Activated T-helper 1 cell treated with anti-CD3 and anti-CD28 coated beads, Interleukin-2, amount 50 U/mL, for 16 hours (primary cell): ENCODE measurements at places on chromosomes 6 and 20.

GRCh38 chr6:85983032-85983659 is 340.5 kb upstream of the SYNCRIP start:
- no peak for DNase-seq

GRCh38 chr6:50087231-50087954 is 37.7 kb upstream of the DEFB112 start:
- no peak for DNase-seq

DNA sequence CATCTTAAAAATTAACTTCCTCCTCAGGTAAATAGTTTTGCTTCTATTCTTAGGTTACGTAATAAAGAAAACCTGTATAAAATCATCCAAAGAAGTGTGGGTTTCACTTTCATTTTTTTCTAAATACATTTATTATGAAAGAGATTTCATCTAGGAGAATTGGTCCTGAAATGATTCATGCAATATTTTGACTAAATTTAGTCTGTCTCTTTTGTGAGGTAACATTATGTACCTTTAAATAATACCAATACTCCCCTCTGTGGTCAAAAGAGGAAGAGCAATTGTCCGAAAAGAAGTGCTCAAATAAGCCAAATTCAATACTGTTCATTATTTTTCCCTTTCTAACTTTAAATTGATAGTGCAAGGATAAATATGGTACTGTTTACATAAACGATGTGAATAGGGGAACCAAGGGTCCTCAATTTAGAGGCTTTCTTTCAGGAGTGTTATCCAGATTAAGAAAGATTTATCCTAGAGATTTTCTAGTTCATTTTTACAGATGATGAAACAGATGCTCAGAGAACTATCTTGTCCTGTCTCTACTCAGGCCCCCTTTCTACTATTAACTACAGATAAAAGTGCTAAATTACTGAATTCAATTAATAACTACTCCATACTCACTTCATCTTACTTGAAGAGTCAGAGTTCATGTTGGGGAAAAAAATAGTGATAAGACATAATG is 26.2 kb downstream of the CYP39A1 start:
- no peak for DNase-seq

DNA sequence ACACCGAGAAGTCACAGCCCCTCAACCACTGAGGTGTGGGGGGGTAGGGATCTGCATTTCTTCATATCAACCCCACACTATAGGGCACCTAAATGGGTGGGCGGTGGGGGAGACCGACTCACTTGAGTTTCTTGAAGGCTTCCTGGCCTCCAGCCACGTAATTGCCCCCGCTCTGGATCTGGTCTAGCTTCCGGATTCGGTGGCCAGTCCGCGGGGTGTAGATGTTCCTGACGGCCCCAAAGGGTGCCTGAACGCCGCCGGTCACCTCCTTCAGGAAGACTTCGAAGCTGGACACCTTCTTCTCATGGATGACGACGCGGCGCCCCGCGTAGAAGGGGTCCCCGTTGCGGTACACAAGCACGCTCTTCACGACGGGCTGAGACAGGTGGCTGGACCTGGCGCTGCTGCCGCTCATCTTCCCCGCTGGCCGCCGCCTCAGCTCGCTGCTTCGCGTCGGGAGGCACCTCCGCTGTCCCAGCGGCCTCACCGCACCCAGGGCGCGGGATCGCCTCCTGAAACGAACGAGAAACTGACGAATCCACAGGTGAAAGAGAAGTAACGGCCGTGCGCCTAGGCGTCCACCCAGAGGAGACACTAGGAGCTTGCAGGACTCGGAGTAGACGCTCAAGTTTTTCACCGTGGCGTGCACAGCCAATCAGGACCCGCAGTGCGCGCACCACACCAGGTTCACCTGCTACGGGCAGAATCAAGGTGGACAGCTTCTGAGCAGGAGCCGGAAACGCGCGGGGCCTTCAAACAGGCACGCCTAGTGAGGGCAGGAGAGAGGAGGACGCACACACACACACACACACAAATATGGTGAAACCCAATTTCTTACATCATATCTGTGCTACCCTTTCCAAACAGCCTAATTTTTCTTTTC is at the start of gene DCDC2:
TSS of gene DCDC2 (minus strand) at position 724 of the 883 bp plus-strand sequence. CDS start at position 415, 309 bp downstream.
- DNase-seq = peak; percentile 9

DNA sequence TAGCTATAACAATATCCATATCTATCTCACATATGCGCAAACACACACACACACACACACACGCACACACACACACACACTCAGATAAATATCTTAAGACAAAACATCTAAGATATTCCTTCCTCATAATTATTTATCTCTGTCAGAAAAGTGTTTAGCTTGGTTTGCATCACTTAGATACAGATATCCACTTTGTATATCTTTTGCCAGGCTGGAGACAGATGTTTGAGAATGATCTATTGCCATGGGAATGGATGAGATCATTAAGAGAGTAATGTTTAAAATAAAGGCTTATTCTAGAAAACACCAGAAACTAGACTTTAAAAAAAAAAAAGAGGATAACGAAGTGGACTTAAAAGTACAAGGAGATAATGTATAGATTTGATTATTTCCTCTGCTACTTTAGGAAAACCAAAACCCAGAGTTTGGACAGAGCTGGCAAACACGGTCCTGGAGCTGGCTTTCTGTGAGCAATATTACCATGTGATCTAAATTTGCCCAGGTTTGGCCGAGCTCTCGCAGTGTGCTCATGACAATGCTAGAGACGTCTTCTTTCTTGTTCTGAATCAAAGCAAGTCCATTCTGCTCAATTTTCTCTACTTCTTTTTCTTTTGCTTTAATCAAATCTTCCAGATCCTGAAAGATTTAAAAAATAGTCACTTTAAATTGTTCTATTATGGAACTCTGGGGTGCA is 411.8 kb downstream of the SYNE1 start:
- DNase-seq = no peak

DNA sequence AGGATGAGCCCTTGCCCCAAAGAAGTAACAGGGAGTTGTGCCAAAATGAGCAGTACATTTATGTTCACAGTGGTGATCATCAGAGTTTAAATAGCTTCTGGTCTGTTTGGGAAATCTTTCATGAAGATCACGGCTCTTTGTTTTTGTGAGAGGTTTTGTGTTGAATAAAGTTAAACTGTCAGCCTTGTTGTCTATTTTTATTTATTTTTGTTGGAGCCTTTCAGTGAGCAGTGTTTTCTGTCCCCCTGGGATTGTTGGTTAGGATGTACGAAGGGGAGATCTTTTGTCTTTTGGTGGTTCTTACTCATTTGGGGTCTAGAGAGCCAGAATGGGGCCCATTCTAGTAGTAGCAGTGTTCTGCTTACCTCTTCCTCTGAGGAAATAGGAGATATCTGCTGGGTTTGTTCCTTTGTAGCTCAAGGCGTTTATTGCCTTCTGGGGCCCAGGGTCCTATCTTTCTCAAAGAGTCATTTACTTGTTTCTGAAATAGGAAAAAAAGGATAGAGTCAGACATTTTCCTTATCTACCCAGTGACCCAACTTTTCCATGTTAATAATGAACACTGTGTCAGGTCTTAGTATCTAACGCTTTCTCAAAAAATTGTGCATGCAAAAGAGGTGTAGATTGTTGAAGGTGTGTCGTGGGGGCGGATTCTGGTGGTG is 157.4 kb downstream of the JARID2 start:
- DNase-seq = no peak

DNA sequence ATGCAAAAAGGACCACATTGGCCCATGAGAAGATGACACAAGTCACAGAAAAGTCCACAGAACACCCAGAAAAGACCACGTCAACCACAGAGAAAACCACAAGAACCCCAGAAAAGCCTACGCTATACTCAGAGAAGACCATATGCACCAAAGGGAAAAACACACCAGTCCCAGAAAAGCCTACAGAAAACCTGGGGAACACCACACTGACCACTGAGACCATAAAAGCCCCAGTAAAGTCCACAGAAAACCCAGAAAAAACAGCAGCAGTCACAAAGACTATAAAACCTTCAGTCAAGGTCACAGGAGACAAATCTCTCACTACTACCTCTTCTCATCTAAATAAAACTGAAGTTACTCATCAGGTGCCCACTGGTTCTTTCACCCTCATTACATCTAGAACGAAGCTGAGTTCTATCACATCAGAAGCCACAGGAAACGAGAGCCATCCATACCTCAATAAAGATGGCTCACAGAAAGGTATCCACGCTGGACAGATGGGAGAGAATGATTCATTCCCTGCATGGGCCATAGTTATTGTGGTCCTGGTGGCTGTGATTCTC is 11.2 kb downstream of the MUCL3 start:
- DNase-seq = no peak

DNA sequence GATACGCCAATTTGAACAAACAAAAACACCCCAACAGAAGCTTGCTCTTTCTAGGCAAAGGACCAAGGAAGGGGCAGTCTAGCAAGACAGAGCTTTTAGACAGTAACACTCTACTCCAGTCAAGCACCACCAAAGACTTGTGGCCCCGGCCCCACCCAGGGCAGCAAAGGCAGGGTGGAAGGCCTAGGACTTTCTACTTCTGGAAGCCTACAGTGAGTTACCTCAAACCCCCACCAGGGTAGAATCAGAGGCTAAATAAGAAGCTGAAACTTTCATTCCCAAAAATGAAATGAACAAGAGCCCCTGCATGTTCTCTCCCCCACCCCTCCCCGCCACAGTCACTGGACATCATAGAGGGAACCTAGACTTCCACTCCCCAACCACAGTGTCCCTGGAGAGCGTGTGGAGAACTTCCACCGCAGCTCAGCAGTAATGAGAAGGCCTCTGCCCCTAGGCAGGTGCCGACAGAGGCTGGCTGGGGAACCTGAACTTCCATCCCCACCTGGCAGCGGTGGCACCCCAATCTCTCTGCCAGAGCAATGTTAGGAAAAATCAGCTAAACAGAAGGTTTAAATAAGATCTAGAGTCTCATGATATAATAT is 40.0 kb downstream of the KATNA1 start:
- DNase-seq = no peak

DNA sequence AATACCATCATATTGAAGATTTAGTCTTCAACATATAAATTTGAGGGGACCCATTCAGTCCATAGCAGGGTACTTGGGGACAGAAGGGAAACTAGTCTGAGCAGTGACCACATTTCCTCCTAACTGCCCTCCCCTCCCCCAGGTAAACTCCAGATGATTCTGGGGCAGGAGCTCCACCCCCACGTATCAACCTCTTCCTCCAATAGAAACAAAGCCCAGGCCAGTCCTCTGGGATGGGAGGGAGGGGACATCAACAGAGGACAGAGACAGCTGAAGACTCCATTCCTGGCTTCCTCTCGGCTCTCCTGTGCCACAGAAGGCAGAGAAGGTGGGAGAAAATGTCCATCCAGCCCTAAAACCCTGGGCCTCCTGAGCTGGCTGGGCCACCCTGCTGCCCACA is 85.0 kb upstream of the TOP1 start:
- no peak for DNase-seq

DNA sequence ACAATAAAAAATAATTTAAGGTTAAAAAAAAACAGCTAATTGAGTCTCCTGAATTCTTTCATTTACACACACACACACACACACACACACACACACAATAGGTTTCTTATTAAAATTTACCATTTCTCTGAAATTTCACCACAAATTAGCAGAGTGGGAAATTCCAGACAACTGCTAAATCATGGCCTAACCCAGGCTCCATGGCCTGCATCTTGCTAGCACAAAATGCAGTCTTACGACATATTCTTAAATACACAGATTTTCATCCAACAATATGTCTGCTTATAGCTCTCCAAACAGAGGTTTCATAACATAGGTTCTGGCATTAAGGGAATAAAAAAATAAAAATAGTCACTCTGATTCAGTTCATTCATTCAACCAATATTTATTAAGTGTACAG is 46.9 kb downstream of the SOD2 start:
- DNase-seq = no peak

- no peak for DNase-seq
Measured at GRCh38 chr6:157668009-157668401, 155.0 kb upstream of the SNX9 start.

DNA sequence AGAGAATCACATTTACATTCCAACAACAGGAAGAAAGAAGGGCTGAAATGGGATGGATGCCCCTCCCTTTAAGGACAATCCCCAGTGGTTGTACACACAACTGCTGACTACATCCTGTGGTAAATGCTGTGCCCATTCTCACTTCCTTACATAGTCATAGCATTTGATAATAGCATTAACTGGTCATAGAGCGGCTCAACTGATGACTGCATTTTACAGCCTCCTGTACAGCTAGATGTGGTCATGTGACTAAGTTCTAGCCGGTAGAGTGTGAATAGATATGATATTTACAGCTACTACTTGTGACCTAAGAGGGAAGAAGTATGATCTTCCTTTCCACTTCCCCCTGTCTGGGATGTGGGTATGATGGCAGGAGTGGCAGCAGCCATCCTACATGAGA is 24.7 kb downstream of the KCNK17 start:
- no peak for DNase-seq

DNA sequence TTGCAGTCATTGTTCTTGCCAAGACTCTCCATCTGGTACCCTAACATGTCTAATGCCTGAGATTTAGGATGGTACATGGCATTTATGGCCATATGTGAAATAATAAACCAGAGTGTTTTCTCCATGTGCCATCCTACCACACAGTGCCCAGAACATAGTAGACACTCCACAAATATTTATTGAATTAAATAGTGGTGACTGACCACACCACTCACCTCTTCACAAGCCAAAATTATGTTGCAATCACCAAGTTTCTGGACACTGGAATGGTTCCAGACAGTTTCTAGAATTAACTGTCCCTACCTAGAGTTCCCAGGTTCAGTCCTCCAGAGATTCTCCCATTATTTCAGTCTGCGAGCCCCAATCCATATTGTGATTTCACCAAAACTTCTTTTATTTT is 427.3 kb downstream of the KIF16B start:
- no peak for DNase-seq

DNA sequence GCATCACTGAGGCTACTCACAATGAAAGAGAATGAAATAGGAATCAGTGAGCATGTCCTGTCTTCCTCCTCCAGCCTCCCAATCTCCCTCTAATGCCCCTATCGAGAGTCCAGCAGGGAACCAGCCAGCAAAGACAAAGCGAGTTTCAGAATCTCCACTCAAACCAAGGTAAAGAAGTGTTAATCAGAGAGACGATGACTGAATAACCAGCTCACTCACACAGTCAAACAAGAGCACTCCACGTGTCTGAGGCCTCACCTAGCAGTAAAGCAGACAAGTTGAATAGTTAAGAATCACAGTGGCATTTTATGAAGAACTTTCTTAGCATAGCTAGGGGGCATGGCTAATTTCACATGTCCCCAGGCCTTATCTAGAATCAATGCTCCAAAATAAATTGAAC is 3.3 kb upstream of the TREM1 start:
- no peak for DNase-seq

DNA sequence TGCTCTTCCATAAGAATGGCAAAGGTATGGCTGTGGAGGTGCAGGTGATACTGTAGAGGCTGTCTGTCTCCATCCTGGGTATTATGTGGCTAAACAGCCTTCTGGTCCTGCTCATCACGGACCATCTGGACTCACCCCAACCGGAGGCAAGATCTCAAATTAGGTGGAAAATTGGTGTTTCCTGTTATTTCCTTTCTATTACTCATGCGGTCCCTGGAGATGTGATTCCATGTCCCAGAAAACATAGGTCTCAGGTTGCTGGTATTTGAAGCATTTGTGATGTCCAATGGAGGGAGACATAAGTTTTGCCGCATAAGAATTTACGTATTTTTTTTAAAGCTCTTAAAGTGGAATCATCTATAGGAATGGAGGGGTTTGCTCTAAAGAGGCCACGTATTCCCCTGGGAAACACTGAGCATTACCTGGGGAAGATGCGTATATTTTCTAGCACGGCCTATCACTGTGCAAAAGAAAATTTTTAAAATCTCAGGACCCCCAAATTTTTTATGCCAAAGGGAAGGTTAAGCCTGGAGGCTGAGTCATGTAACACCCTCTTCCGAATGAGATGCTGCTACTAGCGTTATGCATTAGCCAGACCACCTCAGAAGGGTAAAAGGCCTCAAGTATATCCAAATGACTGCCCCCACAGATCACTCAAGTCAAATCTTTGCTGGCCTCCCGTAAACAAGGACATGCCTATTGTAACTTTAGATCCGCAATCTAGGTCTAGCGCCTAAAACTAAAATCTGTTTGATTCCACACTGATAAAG is 22.4 kb upstream of the PBOV1 start:
- DNase-seq = no peak
